A673 (cell line): ENCODE measurements at places on chromosomes 2 and 18. TPM values are rescaled to one million over a fixed set of nuclear protein-coding genes. Genes with fewer than 3 reads are reported as not detected.

GRCh38 chr2:240255165-240255491 lies 114.7 kb upstream of the OTOS start:
- DNase-seq: no peak

GRCh38 chr2:119174216-119174992 lies 15.9 kb upstream of the C1QL2 start:
- DNase-seq: peak; percentile 76

DNA sequence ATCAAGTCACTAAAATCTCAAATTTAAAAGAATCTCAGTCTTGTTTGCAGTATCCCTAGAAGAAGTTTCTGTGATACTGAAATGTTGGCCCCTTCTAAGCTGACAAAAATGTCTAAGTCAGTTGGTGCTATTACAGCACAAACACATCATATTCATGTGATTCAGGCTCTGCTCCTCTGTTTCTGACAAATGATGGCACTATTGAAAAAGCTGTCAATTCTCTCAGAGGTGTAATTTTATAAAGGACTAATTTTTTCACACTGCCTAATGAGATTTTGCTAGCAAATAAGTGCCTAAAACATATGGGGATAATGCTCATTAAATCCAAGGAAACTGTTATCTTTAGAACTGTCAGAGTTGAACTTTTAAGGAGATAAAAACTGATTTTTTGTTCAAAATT lies 445.9 kb downstream of the DSC3 start:
- no peak for DNase-seq

- no peak for DNase-seq
These were observed 641.5 kb upstream of the SETBP1 start for GRCh38 chr18:44039216-44039615.

GRCh38 chr2:173876833-173877413 lies 88.2 kb downstream of the SP3 start:
- DNase-seq: no peak

DNA sequence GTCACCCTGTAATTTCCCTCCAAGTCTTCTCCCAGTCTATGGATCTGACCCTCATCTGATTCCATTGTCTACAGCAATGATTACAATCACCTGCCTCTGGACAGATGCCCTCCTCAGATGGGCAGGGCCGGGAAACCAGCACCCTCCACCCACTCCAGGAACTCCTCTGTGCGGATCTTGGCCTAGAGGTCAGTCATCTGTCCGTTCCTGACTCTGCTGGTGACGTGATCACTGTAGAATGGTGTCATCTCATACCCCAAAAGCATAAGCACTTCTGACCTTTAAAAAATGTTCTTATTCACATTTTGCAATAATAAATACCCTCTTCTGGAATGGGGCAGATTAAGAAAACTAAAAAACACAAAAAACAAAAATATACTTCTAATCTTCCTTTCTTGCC lies 29.5 kb upstream of the BZW1 start:
- DNase-seq: no peak

- DNase-seq: no peak
These were observed 46.3 kb upstream of the LTBP1 start for GRCh38 chr2:32900246-32900973.

DNA sequence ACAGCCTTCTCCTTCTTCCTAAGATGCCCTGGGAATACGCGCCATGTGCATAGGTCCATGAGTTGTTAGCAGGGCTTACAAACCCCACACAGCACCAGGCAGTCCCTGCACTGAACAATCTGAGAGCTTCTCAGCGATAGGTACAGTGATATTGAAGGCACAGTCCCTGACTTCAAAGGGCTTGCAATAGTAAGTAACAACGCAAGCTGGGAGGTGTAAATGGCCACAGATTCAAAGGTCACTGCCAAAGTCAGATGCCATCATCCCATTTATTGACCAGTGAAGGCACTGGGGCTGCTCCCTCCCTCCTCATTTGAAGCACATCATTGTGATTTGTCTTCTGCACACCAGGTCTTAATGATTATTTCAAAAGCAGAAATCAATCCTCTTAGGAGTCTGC lies 541 bp upstream of the SCYGR3 start:
- DNase-seq: no peak

GRCh38 chr2:209331291-209331844 lies 92.5 kb upstream of the MAP2 start:
- DNase-seq: peak; percentile 58

GRCh38 chr2:230712443-230713330 lies at the start of gene CAB39:
CAB39 (plus strand) TSS chr2:230712842; CDS start chr2:230760002, 47,160 bp downstream.
- DNase-seq: peak; percentile 95

DNA sequence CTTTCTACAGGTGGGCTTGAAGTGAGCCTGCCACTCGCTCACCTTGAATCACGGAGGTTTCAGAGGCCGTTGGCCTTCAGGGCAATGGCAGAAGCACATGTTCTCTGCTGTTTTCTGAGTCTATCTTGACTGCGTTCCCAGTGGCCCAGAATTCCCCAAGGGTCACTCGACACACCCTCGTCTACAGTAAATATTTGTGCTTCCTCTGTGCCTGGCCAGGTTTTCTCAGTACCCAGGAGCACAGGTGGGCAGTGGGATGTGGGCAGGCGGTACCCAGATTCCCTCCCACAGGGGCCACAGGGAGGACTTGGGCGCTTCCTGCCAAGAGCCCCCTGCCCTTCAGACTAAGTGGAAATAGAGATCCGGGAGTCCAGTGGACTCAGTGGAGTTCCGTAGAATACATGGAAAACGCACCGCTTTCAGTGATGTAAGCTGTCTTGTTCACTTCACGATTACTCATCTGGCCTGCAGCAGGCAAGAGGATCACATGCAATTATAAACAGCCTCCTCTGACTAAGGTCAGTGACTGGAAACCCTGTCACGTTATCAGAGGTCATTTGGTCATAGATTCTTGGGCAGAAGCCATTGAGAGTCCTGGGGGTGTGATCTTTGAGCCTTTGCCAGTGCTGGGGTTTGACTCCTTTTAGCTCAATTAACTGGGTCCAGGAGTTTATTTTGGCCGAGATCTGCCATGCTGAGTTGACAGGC lies 179.8 kb downstream of the NEDD4L start:
- DNase-seq: no peak

DNA sequence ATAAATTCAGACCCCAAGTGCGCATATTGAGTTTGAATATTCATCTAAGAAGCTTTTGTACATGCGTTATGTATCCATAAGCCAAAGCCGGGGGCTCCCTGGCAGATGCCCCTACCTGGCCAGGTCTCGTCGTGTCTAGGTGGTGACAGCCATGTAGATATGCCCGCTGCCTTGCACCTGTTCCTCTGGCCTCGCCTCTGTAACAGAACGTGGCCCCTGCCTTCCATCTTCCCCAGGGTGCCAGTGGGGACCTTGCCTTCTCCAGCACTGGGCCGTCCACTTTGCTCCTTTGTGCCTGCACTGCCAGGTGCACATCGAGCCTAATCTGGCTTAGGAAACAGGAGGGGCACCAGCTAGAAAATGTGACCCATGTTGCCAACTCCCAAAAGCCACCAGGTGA lies 198.2 kb downstream of the AGAP1 start:
- no peak for DNase-seq

GRCh38 chr2:224885836-224886547 lies 156.3 kb downstream of the DOCK10 start:
- peak; percentile 26 for DNase-seq

The MEP1B gene
- total RNA-seq: 0.26 TPM in 1 of 2 replicates, not detected in the other

The CCDC141 gene
- not detected in 2 replicates for total RNA-seq

The ERBB4 gene
- total RNA-seq: 37.5 and 40.6 TPM in 2 replicates

The PSTPIP2 gene
- 5.7 and 6.3 TPM in 2 replicates for total RNA-seq

The ASB18 gene
- total RNA-seq: not detected in 2 replicates

The NR4A2 gene
- 1.1 and 1.8 TPM in 2 replicates for total RNA-seq

The TUBA3E gene
- total RNA-seq: not detected in 2 replicates

The XDH gene
- total RNA-seq: 0.09 and 0.19 TPM in 2 replicates

The TEKT4 gene
- total RNA-seq: not detected in 2 replicates

The RTP5 gene
- 0.20 TPM in 1 of 2 replicates, not detected in the other for total RNA-seq

The TOGARAM2 gene
- 0.31 and 0.75 TPM in 2 replicates for total RNA-seq
